ENCODE measurements at places on chromosomes 5 and 9.

GRCh38 chr5:105581988-105582690 is 2019.5 kb upstream of the NUDT12 start:
- DNase-seq: no peak

GRCh38 chr9:114607671-114608524 is 3.2 kb upstream of the TMEM268 start:
- no peak for DNase-seq

DNA sequence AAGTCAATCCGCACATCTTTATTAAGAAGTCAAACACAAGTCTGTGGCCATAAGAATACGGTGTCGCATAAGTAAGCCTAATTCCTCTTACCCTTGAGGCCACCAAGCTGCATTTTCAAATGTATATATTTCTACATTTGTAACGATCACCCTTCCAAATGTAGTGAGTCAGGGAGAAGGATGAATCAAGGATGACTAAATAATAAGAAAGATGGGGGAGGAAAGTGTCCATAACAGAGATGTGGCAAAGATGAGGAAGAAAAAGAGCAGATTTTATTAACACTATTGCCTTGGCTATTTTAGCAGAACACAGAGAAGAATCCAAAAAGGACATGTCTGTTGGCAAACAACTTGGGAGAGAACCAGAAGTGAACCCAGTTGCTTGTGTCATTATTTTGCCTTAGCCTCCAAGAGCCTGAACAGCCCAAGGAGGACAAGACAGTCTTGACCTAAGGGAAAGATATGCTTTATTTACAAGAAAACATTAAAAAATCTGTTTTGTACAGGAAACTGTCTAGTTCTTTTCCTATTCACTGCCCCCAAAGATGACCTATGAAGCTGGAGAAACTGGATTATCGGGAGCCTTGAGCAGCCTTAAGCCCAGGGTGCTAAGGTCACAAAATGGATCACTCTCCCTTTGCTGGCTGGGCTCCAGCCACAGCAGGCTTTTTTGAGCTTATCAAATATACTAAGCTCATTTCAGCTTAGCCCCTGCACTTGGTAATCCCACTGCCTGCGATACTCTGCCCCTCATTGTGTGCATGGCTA is 101.5 kb downstream of the PLCXD3 start:
- DNase-seq: no peak

DNA sequence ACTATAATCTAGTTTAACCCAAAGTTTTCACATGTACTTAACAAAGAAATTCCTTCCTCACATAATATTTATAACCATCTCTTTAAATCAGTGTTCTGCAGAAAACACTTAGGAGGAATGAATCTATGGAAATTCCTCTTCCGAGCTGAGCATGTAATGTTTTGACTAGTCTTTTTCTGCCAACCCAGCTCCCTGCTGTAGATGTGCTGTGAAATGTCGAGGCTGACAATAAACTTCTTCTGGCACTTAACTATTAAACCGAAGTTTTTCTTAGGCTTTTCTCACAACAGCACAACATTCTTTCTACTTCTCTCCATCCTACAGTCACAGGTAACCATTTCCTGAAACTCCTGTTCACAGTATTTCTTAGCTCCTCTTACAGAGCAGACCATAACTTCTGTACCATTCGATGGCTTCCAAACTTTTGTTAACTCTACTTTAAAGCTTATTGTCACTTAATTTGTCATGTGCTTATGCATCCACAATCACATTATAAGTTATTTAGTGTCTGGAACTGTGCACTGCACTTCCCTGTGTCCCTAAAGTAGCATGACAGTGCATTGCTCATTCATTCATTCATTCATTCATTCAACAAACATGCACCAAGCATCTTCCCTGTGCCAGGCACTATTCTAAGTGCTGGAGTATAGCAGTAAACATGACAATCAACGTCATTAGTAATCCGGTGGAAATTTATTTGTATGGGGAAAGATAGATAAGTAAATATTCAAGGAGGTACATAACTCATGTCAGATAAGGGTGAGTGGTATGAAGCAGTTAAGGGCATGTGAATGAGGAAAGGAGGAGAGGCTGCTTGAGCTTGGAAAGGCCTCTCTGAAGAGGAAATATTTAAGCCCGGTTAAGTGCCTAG is 54.6 kb downstream of the TSSK1B start:
- no peak for DNase-seq

- DNase-seq: no peak
Measured at GRCh38 chr9:112858005-112858404, 32.7 kb downstream of the SLC46A2 start.

- DNase-seq: peak; percentile 3
Measured at GRCh38 chr5:45796959-45797553, 100.9 kb upstream of the HCN1 start.

- DNase-seq: no peak
Measured at GRCh38 chr5:59091965-59092364, 509.1 kb downstream of the RAB3C start.

All from AML-193 (cell line).